ENCODE measurements at places on chromosomes 1 and 21.

DNA sequence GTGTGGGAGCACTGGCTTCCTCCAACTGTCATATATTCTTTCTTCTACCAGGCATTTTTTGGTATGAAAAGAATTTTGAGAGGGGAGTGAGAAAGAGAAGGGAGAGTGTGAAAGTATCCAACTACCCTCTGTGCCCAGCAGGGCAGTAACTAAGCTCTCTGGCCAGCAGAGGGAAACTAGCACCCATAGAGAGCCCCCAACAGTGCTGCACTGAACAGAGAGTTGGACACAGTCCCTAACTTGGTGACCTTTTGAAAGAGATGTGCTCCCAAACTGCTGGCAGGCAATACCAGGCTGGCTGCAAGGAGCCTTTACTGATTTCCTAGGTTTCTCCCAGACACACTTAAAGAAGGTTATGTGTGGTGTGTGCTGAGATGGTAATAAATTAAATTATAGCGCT lies 118.8 kb upstream of the PBX1 start:
- DNase-seq: peak; percentile 8

GRCh38 chr1:246552110-246552509 lies 14.0 kb downstream of the TFB2M start:
- no peak for DNase-seq

DNA sequence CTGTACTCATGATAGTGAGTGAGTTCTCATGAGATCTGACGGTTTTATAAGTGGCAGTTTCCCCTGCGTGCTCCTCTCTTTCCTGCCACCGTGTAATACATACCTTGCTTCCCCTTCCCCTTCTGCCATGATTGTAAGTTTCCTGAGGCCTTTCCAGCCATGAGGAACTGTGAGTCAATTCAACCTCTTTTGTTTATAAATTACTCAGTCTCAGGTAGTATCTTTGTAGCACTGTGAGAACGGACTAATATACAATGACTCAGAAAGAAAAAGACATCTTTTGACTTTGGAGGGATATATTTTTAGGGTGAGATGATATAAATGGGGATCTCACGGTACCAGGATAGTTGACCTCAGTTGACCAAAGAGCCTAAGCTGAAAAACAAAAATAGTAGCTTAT lies 74.7 kb upstream of the BACH1 start:
- no peak for DNase-seq

GRCh38 chr1:84585803-84586202 lies 11.6 kb upstream of the CTBS start:
- DNase-seq: no peak

- DNase-seq: no peak
These were observed 163.1 kb downstream of the KCNJ6 start for GRCh38 chr21:37753122-37753599.

DNA sequence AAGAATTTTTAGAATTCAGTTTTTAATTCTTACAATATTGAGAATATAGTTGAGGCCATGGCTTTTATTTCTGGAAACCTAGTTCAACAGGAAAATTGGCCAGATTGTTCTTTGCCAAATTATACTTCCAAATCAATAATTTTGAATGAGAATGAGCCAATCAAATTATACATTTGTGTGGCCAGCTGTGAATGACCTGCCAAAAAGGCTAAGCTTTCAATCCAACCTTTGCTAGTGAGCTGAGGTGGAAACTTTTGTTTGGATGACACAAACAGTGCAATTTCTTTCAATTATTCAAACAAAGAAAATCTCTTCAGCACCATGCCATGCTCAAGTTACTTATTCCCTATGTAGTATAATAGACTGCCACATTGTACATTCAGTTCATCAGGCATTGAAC lies 167.8 kb downstream of the PATJ start:
- no peak for DNase-seq

DNA sequence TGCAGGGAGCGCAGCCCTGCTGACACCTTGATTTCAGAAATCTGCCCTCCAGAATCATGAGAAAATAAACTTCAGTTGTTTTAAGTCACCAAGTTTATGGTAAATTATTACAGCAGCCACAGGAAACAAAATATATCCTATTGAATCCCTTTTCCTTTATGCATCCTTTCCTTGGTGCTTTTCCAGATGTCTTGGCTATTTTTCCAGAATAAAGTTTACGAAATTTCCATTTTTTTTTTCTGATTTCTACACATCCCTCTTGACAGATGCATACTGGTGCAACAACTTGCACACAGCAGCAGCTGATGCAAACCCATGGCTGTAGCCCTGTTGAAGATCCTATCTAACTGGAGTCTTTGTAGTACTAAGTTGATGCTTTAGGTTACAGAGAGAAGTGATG lies 111.1 kb upstream of the KCNE2 start:
- no peak for DNase-seq

GRCh38 chr1:156081180-156081916 lies 917 bp downstream of the MEX3A start:
- no peak for DNase-seq

DNA sequence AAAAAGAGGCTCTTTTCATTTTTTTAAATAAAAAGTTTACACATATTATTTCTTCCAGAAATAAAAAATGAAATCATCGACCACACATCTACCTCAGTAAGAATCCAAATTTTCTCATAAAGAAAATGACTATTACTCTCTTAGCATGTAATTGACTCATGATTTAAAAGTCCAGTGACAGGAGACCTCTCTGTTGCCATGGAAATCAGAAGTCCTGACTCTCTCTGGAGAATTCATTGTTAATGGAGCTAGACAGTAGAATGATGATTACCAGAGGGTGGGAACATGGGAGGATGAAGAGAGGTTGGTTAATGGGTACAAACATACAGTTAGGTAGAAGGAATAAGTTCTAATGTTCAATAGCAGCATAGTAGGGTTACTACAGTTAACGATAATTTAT lies 5.0 kb upstream of the CLCA4 start:
- peak; percentile 23 for DNase-seq

GRCh38 chr21:34986561-34987500 lies 62.3 kb downstream of the RUNX1 start:
- DNase-seq: peak; percentile 57

GRCh38 chr1:43878854-43879253 lies 54.7 kb upstream of the ARTN start:
- DNase-seq: no peak

DNA sequence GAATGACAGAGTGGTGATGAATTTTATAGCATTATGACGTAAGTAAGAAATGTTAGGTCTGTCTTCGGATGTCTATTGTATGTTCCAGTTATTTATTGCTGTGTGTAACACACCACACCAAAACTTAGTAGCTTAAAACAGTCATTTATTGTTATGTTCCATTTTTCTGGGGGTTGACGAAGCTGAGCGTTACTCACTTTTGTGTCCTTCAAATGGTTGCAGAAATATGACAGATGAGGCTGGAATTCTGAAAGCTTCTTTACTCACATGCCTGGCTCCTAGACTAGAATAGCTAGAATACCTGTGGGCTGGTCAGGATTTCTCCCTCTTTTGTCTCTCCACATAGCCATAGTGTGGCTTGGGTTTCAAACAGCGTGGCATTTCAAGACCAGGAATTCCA lies 62.1 kb upstream of the S1PR1 start:
- DNase-seq: peak; percentile 82

DNA sequence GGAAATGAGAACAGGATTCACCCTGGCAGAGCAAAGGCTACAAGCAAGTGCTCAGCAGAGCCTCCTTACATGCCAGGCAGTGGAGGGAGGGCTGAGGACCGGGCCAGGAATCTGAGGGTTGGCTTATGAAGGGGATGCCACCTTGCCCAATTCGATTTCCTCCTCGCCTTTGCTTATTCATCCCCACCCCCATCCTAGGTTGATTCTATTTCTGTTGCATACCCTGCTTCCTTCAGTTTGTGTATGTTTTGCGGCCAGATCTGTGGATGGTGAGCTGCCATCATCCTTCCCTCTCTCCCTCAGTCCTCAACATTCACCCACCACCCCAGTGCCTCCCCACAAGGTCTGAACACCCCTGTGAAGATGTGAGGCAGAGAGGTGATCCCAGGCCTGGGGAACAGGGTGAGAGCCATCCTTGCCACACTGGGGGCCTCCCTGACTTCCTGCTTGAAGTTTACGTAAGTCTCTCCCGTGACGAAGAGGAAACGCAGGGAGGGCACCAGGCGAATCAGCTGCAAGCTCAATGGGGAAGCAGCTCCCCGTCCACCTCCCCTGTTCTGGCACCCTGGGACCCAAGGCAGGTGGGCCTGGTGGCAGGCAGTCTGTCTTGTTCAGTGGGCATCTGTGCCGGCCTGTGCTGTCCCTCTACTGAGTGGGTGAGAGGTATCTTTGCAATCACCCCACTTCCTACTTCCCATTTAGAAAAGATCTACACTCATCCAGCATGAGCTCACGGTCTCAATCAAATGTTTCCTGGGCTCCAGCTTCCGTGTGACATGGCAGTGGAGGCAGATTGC lies 50.6 kb upstream of the CNTN2 start:
- no peak for DNase-seq

- peak; percentile 80 for DNase-seq
These were observed 221.3 kb downstream of the MRPL39 start for GRCh38 chr21:25385911-25386474.

DNA sequence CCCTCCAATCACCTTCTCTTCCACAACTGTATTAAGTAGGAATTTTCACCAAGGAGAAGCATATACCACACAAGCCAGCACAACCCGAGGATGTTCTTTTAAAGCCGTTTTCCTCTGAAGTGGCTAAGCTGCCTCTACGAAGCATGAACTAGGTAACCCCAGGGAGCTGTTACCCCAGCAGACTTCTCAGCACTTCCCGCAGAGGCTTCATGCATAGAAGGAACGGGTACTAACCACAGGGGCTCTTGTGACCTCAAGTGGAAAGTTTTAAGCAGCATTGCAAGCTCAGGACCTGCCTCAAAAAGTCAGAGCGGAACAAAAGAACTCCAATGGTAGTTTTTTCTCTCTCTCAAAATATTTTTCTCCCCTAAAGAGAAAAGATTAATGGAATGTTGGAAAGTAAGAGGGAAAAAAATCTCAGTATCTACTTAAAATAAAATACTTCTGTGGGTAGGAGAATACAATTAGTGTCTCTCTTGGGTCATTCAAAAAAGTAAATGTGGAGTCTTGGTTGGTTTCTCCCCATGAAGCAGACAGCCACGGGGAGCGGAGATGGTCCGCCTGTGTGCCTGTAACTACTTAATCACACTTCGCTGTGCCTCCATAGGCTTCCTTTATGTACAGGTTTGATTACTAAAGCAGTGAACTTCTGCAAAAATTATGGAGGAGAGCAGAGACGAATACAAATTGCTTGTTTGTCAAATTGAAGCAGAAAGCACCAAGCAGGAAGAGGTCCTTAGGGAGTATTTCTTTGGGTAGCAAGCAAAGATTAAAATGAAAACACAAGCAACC lies 40.9 kb downstream of the STX6 start:
- no peak for DNase-seq

GRCh38 chr21:44958471-44959191 lies 18.8 kb downstream of the SLX9 start:
- peak; percentile 29 for DNase-seq

GRCh38 chr1:34710812-34711211 lies 44.0 kb upstream of the GJB5 start:
- no peak for DNase-seq

DNA sequence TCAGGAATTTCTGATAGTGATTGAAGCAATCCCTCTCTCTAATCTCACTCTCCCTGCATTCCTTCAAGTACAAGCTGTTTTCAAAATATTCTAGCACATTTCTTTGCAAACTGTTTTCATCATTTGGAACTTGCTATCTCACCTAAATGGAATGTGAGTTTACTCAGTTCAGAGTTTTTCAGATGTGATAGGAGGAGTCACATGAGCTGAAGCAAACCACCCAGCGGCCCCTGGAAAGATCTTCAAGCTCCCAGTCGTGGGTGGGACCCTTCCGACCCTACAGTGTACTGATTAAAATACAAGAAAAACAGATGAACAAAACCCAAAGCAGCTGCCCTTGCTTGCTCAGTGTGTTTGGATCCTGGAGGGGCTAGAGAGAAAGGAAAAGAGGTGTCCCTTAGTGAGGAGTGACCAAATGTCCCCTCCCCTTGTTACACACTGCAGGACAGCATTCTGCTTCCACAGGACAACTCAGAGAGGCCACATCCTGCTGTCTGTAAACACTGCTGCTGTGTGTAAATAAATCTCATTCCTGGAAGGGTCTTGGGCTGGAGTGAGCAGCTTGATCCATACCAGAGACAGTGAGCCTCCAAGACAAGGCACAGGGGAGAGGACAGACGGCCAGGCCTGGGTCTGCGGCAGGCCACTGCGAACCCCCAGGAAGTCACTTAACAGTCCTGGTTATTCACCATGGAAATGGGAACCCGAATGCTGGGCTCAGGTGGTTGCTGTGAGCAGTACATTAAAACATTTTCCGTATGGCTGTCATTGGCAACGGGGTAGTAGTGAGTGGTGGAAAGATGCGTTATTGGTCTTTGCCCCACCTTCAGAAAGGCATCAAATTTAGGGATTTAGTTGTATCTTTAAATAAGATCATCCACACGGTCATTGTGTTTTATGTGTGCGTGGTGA lies 229.2 kb downstream of the RHOU start:
- peak; percentile 79 for DNase-seq

DNA sequence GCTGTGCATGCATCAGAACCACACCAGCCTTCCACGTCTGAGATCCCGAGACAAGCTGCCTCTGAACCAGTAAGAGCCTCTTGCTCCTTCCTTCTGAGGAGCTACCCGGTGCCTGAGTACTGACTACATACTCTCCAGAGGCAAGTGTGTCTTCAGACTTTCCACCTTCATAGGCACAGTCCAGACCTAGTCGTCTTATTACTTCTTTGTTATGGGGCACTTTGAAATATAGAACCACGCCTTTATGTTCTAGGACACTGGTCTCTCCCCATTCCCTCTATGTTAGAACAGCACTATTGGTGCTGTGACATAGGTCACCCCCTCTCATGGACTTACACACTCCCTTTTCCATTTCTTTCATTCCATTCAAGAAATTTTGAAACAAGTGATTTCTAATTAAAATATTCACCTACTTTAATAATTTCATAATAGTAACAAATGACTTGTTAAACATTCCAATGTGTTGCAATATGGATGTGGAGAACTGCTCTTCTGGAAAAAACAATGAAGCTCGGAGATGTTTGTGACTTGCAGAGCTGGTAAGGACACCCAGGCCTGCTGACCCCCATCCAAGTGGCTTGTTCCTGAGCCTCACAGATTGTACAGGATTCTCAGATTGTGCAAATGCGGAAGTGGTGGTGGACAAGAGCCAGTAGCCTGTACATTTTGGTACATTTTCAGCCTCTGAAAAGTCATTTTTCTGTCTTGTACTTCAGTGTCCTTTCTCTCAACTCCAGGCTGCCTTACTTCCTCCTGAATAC lies 76.1 kb upstream of the SIPA1L2 start:
- no peak for DNase-seq

DNA sequence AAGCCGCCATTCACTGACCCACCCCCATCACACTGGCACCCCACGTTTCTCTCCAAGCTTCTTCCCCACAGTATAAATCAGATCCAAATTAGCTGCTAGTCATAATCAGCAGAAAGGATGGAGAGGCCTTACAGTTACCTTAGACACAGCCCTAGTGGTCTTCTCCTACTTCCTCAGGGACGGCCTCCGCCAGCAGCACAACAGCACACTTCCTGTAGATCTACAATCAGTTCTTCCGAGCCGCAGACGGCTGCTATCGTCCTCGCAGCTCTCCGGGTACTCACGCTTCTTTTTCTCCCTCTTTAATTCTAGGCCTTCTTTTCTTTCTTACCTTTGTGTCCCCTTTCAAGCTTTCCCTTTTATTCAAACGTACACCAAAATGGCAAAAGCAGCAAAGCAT lies 313.5 kb downstream of the SMYD3 start:
- DNase-seq: no peak
